NT2/D1 (cell line): ENCODE measurements at places on chromosomes 11 and 22.

GRCh38 chr22:37703906-37704305 is 7.1 kb downstream of the TRIOBP start:
- no peak for DNase-seq

- DNase-seq = no peak
Measured at GRCh38 chr22:45420539-45420938, 7.0 kb downstream of the RIBC2 start.

DNA sequence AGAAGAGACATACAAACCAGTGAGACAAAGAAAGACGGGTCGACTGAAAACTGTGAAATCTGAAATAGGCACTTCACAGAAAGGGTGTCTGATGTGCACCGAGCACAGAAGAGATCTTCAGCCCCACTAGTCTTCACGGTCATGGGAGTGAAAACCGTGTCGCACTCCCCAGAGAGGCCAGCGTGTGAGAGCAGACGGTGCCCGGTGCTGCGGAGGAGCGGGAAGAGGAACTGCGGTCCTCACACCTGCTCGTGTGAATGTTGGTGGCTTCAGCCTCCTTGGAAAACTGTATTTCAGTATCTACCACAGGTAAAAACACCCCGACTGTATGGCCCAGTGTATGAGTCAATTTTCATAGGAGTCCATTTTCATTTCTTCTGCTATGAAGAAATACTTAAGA is 382.9 kb downstream of the BRD1 start:
- no peak for DNase-seq

GRCh38 chr11:13354335-13354734 is 76.7 kb downstream of the BMAL1 start:
- peak; percentile 32 for DNase-seq

GRCh38 chr22:45155050-45155840 is 8.5 kb upstream of the NUP50 start:
- no peak for DNase-seq

DNA sequence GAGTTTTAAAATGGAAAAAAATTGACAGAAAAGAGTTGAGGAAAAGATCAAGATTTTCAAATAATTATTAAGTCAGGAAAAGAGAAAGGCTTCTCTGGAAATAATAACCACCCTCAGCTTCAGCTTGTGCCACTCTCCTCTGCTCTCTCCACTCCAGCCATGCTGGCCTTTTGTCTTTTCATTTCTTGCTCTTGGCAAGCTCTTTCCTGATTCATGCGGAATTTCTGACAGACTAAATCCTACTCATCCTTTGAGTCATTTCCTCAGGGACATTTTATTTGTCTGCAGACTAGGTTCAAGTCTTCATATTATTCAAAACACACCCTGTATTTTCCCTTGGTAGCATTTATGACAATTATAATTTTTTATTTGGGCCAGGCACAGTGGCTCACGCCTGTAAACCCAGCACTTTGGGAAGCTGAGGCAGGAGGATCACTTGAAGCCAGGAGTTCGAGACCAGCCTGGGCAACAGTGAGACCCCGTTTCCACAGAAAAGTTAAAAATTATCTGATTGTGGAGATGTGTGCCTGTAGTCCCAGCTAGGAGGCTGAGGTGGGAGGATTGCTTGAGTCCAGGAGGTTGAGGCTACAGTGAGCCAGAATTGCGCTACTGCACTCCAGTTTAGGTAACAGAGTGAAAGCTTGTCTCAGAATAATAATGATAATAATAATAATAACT is 7.8 kb upstream of the P4HA3 start:
- no peak for DNase-seq

DNA sequence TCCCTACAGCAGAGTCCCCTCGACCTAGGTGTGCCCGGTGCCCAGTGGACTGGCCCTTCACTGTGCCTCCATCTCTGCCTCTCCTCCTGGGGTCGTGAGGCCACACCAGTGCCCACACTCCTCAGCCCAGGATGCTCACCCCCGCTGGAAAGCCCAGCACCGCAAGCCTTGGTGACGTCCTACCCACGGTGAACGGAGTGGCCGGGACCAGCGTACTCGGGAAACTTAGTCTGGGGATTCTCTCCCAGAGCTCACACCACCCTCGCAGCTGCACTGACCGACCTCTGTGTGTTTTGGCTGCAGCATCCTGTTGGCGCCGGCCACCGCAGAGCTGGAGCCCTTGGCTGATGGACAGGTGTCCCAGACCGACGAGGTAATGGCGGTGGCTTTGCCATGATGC is 35.5 kb upstream of the KRTAP5-7 start:
- DNase-seq = no peak

GRCh38 chr22:25760294-25760693 is 18.3 kb downstream of the MYO18B start:
- no peak for DNase-seq

DNA sequence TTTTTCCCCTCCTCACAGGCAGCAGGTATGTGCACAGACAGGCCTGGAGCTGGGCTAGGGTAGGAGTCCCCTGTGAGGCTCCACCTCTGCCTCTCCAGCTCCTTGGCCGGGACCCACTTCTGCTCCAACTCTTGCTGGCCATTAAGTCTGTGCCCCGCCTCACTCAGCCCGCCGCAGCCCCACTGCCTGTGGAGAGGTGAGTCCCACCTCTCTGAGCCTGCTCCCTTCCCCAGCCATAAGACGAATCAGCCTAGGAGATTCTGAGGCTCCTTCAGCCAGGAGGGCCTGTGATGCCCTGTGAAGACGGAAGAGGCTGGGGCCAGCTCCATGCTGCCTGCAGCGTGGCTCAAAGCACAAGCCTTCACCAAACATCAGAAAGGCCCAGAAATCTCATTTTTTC is 23.0 kb downstream of the TSKU start:
- no peak for DNase-seq

- DNase-seq = no peak
Measured at GRCh38 chr11:73413256-73413655, 37.1 kb downstream of the RELT start.

- no peak for DNase-seq
Measured at GRCh38 chr11:57085611-57086010, 96.1 kb upstream of the LRRC55 start.

DNA sequence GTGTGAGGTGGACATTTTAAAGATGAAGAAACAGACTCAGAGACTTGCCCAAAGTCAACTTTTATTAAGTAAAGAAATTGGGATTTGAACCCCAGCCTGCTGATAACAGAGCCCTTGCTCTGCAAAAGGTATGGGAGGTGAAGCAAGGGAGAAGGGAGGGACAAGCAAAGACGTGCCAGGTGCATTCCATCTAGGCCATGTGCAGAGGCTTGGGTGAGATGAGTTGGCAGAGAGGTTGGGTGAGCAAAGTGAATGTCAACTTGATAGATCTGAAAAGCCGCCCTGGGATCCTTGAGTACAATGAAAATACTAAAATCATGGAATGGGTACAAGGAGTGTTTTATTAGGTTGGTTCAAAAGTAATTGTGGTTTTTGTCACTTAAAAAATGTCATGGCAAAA is 341.3 kb downstream of the CADM1 start:
- DNase-seq = no peak

GRCh38 chr11:65897020-65897471 is 3.1 kb downstream of the FOSL1 start:
- DNase-seq = no peak

DNA sequence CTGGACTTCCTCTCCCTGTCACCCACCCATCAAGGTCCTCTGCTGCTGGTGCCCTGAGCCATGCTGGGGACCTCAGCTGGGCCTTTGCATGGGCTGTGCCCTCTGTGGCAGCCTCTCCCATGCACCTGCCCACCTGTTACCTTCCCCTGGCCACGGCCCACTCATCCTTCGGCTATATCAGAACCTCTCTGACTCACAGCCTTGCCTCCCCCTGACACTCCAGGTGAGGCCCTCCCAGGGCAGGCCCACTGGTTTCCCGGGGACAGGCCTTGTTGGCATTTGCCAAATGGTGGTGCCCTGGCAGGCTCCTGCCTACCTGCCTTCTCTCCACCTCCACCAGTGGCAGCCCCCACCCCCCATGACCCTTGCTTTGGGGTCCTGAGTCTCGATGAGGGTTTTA is 73.7 kb upstream of the PRR5 start:
- DNase-seq = no peak
